ENCODE measurements at places on chromosomes 2 and 18.

DNA sequence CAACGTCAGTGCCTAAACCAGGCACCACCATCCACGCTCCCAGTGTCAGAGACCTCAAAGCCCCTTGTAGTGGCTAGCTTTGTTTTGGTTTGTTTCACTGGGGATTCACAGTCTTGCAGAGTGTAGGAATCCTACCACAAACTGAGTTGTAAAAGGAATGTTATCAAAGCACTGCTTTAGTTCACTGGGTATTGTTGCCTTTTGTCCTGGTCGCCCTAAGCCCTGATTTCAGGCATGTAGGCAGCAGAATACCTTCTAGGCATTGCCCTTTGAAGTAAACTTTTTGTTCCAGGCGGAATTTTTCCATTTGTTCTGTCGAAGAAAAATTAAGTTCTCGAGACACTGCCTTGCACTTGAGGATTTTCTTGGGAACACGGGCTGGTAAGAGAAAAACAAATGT is 29.4 kb downstream of the PTMA start:
- DNase-seq = no peak

DNA sequence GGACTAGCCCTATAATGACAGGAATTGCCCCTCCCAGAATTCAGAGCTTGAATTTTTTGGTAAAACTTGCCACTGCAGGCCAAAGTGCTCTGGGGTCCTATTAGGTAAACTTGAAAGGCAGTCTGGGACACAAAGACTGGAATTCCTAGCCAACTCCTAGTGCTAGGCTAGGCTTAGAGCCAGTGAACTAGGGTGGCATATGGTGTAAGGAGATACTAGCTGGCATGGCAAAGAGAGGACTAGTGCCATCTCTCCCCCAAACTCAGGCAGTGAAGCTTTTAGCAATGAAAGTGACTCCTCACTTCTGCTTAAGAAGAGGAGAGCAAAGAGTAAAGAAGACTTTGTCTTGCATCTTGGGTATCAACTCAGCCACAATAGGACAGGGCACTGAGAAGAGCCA is 410.5 kb upstream of the CNTNAP5 start:
- no peak for DNase-seq

- no peak for DNase-seq
These were observed 33.5 kb downstream of the LGALSL start for GRCh38 chr2:64487256-64488049.

DNA sequence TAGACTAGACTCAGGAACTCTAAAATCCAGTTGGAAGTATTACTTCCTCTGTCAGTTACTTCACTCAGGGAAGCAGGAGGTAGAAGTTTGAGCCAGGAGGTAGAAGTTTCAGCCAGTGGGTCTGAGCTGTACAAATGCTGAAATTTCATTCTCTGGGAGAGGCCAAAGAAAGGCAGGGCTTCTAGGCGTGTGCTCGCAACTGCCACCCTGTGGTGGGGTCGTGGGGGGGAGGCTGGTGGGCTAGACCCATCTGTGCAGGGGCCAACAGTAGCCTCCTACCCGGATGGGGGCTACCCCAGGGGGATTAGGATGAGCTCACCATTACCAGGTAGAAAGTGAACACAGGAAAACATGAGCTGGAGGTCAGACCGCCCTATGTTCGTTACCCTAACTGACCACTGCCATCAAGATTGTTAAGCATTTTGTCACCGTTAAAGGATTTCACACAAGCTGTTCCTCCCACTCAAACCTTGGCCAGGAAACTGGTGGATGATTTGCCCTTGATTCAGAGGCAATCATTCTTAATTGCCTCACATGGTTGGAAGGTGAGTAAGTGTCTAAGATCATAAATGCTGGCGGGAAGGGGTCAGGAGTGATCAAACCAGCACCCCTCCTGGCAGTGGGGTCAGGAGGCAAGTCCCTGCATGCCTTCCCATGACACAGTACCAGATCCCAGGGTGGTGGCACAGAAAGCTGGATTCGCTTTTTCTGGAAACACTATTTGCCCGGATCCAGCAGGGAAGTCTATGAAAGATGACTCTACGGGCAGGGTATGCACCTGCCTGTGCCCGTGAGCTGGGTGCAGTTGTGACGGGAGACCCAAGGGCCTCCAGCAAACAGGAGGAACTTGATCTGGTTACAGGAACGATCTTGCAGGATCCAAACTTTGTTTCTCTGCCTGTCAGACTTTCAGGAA is 5.2 kb upstream of the FHL2 start:
- no peak for DNase-seq

DNA sequence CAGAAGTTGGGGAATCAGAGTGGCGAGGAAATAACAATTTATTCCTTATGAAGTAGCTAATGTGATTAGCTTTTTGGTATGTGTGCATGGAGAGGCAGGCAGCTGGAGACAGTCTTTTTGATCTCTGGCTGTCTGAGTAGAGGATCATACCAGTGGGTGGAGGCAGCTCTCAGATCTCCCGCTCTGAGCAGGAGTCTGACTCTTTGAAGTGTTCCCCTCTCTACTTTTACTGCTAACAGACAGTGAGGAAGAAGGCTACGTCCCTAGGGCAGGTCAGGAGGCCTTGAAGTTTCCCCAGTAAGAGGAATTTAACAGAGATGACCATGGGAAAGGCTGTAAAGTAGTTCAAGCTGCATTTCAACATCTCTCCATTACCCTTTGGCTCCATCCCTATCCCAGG is 111.9 kb upstream of the REG3A start:
- no peak for DNase-seq

GRCh38 chr18:48824231-48824970 is 126.4 kb downstream of the SMAD7 start:
- no peak for DNase-seq

DNA sequence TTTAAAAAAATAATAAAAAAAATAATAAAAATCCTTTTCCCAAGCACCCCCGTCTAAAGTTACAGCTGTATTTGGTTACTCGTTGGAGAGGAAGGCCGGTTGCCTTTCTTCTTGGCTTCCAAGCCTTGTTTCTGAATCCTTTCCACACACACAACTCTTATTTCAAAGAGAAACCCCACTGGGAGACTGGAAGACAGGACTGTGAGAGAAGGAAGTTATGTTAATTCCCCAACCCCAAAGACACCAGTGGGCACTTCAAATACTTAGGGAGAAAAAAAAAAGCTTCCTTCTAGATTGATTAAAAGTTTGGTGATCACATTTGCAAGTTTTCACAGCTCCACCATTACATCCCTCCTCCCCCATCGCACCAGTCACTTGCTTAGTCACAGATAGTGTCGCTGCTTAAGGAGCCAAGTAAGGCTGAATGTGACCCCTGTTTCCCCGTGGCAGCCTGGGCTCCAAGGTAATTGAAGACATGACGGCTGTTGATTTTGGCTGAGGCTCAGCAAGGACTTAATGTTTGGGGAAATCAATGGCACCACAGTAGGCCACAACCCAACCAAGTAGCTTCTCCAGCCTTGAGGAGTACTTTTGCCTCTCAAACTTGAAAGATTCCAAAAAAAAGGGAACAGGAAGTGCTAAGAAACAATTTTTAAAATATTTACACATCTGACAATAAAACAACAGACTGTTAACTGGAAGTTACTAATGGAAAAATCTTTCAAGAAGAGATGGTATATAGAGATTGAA is 40.8 kb upstream of the FRZB start:
- DNase-seq = no peak

GRCh38 chr2:240129731-240130392 is 6.2 kb downstream of the COPS9 start:
- peak; percentile 28 for DNase-seq

DNA sequence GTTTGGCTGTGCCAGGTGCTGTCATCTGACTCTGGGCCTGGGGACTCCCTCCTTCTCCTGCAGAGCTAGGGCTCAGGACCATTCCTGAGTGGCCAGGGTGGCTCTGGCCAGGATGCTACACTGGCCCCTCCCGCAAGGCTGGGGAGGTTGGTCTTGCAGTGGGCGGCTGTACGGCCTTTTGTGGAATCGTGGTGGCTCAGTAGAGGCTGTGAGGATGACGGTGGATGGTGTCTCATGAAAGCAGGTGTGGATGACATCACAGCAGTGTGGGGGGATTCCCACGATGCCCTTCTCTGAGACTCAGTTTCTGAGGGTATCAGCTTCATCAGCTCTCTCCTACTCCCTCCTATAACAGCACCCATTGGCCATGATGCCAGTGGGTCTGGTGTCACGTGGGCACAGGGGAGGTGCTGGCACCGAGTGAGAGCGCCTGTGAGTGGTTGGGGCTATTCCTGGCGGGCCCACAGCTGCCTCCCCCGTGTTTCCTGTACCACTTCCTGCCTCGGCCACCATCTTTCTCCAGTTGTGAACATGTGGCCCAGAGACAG is 144.2 kb upstream of the HDAC4 start:
- DNase-seq = peak; percentile 77

DNA sequence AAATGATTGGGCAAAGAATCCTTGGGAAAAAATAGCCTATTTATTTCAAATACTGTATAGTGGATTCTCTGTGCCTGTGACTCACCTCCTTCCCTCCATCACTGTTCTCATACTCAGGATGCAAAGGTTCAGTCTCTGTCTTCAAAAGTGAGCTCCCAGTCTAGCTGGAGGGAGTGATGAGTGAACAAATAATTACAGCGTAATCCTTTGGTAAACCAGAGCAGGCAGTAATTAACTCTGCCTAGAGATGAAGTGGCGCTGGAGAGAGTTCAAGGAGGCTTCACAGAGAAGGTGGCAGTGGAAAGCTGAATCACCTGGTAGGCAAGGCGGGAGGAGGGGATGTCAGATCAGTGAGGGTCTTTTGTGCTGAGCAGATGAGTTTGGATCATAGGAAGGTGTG is 6.5 kb downstream of the DGUOK start:
- DNase-seq = no peak

- DNase-seq = no peak
These were observed 35.9 kb upstream of the SNED1 start for GRCh38 chr2:240962300-240963064.

- no peak for DNase-seq
These were observed 44.5 kb downstream of the SH3RF3 start for GRCh38 chr2:109173311-109174171.

- DNase-seq = no peak
These were observed 51.4 kb downstream of the DCDC2C start for GRCh38 chr2:3754795-3755194.

- no peak for DNase-seq
These were observed 5.0 kb upstream of the ADAM17 start for GRCh38 chr2:9560628-9561027.

GRCh38 chr2:37636381-37637066 is 34.9 kb downstream of the CDC42EP3 start:
- DNase-seq = no peak

- no peak for DNase-seq
These were observed 26.8 kb downstream of the SERPINB4 start for GRCh38 chr18:63617049-63617914.

- no peak for DNase-seq
These were observed 249.3 kb upstream of the AGAP1 start for GRCh38 chr2:235244255-235245220.

DNA sequence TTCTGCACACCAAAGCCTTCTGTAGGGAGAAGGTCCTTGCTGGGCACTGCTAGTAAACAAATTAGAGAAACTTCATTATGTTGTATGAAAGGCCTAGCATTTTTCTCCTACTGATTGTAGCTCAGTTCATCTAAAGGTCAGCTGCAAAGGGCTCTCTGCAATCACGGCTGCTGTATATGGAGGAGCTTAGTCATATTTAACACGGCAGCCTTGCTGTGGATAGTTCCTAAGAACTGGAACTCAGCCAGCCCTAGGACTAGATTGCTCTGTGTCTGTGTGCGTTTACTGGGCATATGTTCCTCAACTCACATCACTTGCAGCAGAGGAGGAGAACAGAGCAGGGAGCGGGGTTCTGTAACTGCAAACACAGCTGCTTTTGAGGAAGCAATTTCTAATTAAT is 1103.9 kb upstream of the KLHL29 start:
- DNase-seq = no peak

DNA sequence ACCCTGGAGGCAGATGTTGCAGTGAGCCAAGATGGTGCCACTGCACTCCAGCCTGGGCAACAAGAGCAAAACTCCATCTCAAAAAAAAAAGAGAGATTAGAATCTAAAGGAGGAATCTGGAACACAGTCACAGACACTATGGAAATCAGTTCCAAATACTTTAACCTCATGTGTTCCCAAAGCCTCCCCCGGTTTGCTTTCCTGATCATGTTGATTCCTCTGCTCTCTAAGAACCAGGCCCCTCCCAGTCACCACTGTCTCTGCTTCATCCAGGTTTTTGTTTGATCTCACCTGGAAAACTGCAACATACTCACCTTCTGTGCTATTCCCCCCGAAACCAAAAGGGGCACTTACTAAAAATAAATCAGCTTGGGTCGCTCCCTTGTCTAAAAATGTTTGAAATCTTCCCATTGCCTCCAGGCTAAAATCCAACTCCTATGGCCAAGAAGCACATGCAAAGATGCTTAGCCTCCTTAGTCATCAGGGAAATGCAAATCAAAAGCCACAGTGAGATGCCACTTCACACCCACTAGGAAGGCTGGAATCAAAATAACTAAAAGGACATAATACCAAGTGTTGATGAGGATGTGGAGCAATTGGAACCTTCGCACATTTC is 6.2 kb upstream of the NEU2 start:
- no peak for DNase-seq

GRCh38 chr2:143545949-143546255 is 416.7 kb downstream of the ARHGAP15 start:
- DNase-seq = no peak

- DNase-seq = no peak
These were observed 40.2 kb downstream of the CCBE1 start for GRCh38 chr18:59657012-59657411.

- no peak for DNase-seq
These were observed 5.5 kb downstream of the SALL3 start for GRCh38 chr18:78984941-78985784.

DNA sequence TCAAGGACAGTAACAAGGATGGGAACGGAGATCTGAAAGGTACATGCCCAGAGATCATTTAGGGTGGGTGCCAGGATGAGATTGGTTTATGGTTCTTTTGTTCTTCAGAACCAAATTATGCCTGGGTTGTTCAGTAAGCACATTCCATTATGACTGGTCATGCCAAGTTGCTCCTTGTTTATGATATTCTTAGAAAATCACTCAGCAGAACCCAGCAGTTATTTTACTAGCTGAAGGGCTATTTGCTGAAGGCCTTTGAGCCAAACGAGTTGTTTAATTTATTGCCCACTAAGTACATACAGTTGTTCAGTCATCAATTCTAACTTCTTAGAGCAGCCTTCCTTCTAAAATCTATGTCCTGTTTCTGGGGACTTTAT is 635 bp downstream of the SLC3A1 start:
- DNase-seq = no peak

DNA sequence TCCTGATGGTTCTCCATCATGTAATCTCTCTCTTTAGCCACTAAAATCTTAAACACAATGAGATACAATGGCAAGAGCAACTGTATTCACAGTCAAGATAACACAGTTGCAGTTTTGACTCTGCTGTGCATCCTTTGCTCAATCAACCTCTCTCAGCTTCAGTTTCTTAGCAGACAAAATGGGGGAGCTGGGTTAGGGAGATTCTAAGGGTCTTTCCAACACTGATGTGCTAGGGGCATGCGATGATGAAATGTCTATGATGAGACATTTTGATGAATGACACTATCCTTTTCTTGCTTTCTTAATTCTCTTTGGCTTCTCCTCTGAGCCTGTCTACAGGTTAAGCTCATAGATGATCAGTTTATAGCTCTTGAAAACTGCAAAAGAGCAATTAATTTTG is 1.1 kb downstream of the SERPINB10 start:
- no peak for DNase-seq
